ENCODE measurements at places on chromosomes 16 and 17. TPM values are rescaled to one million over a fixed set of nuclear protein-coding genes. Genes with fewer than 3 reads are reported as not detected.

Gene PRM2
- total RNA-seq: not detected

Gene FASN
- 175 TPM for total RNA-seq

Gene KRTAP3-1
- total RNA-seq: not detected

Gene IRF8
- total RNA-seq: 5.1 TPM

Gene FGF11
- total RNA-seq: 5.6 TPM

Gene PYY
- not detected for total RNA-seq

Gene SGCA
- total RNA-seq: not detected

Gene TRPV2
- 139 TPM for total RNA-seq

Gene IGFALS
- total RNA-seq: not detected

Gene CACNG5
- not detected for total RNA-seq

Gene GAS2L2
- total RNA-seq: not detected

Gene MTSS2
- 0.43 TPM for total RNA-seq

Gene ENPP7
- not detected for total RNA-seq

Gene BAIAP3
- 0.66 TPM for total RNA-seq

Gene AANAT
- 0.32 TPM for total RNA-seq

Gene NEK8
- total RNA-seq: 7.3 TPM

Gene GPRC5C
- not detected for total RNA-seq

Gene ETV4
- total RNA-seq: 1.2 TPM

Gene HCRT
- total RNA-seq: not detected

Gene ZPBP2
- not detected for total RNA-seq

Gene TLCD3B
- total RNA-seq: 3.6 TPM

Gene KRTAP2-1
- total RNA-seq: not detected

Gene NPIPB13
- total RNA-seq: 23.7 TPM

Gene CSH1
- not detected for total RNA-seq

Gene ERBB2
- total RNA-seq: 4.4 TPM

Gene PIK3R6
- total RNA-seq: 9.0 TPM
